NCI-H2029 treated with DMSO at 0.1 percent for 48 hours (cell line): ENCODE measurements at places on chromosomes 4 and X.

DNA sequence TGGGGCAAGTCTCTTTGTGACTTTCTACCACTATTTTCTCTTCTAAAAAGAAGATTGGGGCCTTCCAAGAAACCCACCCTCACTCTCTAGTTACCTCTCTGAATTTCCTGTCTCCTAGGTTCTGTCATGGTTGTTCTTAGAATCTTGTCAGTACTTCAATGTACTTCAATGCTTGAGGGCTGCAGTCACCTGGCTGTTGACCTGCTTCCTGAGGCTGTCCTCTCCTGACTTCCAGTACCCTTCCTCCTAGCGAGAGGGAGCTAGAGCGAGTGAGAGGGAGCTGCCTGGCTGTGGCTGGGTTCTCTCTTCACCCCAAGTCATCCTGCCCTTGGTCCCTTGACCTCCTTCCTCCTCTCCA, 17.7 kb downstream of the CD99L2 start:
- no peak for DNase-seq

GRCh38 chr4:31657859-31658570, 937.8 kb downstream of the PCDH7 start:
- DNase-seq: no peak

GRCh38 chr4:35038079-35038805, 1206.1 kb downstream of the ARAP2 start:
- no peak for DNase-seq

DNA sequence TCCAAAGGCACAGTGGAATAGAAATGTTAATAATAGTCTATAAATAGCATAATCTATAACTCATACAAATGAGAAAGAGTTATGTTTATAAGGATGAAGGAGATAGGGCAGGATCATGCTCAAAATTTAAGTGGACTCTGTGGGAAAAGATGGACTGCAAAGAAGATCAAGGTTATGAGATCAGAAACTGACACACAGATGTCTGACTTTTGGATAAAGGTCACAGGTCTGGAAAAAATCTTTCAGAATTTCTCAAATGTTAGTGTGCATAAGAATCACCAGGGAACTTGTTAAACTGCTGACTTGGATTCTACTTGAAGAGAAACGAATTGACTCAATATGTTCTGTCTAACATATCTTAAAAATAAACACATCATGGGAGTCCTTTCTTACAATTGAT, 104.1 kb downstream of the FSTL5 start:
- DNase-seq: no peak

- no peak for DNase-seq
These were observed 90.4 kb upstream of the PJA1 start for GRCh38 chrX:69255441-69256290.

- no peak for DNase-seq
These were observed 14.3 kb downstream of the FAM9C start for GRCh38 chrX:13029887-13030771.

- no peak for DNase-seq
These were observed 1.3 kb downstream of the NEXMIF start for GRCh38 chrX:74923942-74924448.

DNA sequence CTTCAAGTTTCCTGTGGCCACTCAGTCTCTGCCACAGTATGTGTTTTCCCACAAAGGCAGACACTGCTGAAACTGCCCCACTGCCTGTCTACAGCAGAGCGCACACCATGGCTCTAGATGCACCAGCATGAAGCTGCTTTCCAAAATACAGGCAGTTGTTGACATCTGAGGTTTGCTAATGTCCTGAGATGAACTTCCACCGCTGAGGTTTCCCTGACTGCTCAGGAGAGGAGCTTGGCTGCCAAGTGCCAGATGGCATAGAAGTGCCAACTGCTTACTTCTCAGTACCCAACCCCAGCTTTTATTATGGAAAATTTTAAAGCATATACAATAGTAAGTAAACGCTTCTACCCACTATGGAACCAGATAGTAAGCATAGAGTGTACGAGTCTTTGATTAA, 61.0 kb upstream of the EXOC1L start:
- DNase-seq: peak; percentile 27

DNA sequence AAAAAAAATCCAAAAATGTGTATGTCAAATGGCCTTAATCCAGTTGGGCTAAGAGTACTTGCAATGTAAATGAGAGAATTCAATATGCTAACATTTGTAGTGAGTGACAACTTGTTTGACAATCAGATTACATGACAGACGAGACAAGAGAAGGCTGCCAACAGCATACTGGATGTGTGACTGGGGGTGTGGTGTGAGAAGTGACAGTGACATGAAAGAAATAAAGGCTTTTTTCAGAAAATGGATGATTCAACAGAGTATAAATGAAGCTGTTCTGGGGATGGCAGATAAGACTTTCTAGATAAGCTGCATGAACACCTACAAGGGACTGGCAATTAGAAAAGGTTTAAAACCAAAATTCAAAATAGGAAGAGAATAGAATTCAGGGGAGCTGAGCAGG, 143.4 kb downstream of the CENPC start:
- DNase-seq: no peak

DNA sequence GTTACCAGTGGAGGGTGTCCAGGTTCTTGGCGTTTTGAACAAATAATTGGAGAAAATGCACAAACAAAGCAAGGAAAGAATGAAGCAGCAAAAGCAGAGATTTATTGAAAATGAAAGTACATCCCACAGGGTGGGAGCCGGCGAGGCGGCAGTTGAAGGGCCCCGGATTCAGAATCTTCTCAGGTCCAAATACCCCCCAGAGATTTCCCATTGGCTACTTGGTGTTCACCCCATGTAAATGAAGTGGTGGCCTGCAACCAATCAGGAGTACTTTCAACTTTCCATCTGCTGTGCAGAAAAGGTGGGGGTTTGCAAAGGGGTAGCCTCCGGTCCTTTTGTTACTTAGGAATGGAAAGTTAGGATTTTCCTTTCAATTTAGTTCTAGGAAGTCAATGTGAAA, 1447.0 kb downstream of the C4orf33 start:
- DNase-seq: no peak

DNA sequence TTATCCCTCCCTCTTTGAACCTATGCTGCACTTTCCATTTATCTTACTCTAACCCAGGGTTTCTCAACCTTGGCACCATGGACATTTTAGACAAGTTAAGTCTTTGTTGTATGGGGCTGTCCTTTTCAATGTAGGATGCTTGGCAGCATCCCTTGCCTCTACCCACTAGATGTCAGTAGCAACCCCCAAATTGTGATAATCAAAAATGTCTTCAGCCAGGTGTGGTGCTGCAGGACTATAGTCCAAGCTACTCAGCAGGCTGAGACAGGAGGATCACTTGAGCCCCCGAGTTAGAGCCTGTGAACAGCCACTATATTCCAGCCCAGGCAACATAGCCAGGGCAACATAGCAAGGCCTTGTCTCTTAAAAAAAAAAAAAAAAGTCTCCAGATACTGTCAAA, 7.0 kb downstream of the LRCH2 start:
- DNase-seq: no peak

DNA sequence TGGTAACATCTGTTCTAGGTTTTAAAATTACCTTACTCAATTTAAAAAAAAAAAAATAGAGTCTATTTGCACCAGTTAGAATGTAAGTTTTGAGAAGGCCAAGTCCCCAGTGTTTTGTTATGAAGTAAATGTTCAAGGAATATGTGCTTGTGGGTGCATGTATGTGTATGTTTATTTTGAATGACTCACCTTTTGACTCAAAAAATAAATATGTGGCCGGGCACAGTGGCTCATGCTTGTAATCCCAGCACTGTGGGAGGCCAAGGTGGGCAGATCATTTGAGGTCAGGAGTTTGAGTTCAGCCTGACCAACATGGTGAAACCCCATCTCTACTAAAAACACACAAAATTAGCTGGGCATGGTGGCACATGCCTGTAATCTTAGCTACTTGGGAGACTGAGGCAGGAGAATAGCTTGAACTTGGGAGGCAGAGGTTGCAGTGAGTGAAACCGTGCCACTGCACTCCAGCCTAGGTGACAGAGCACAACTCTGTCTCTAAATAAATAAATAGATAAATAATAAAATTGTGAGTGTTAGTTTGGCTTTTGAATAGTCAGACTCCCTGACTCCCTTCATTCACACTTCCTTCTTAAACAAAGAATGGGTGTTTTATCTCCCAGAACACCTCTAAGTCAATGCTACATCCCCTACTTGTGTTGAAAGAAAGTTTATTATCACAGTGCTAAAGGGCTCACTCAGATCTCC, 511.3 kb upstream of the PCDH7 start:
- DNase-seq: no peak

GRCh38 chr4:139458543-139458942, 4.6 kb downstream of the RAB33B start:
- no peak for DNase-seq

- no peak for DNase-seq
These were observed 6.8 kb upstream of the TCEANC start for GRCh38 chrX:13646154-13646549.

- DNase-seq: no peak
These were observed 24.0 kb downstream of the STEEP1 start for GRCh38 chrX:119541188-119541587.

DNA sequence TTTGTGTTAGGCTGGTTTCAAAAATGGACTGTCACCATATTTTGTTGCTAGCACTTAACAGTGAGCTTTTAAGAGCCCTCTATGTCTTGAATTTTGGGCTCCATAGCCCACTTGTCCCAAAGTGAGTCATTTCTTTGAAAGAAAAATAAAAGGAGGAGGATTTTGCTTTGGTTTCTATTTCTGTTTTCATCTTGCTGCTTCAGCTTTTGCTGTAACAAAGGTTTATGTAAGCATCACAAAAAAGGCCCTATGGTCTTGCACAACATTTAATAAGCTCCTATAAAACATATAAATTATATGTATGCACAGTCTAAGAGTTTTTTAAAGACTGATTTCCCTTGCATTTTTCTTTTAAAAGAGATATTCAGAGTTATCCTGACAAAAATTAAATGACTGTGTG, 105.2 kb downstream of the PHOX2B start:
- DNase-seq: no peak

DNA sequence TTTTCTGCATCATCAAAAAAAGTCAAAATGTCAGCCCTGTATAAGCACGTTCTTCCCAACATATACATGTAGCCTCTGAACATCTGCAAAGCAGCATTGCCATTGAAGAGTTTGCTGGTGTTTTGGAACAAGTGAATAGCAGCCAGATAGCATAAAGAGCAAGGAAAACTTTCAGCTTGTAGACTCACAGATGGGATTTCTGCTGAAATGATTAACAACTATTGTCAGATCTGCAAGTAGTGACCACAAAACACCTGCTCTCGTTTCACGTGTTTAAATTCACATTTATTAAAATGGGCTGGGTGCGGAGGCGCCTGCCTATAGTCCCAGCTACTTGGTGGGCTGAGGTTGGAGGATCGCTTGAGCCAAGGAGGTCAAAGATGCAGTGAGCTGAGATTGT, 123.7 kb downstream of the SPRY1 start:
- DNase-seq: no peak

DNA sequence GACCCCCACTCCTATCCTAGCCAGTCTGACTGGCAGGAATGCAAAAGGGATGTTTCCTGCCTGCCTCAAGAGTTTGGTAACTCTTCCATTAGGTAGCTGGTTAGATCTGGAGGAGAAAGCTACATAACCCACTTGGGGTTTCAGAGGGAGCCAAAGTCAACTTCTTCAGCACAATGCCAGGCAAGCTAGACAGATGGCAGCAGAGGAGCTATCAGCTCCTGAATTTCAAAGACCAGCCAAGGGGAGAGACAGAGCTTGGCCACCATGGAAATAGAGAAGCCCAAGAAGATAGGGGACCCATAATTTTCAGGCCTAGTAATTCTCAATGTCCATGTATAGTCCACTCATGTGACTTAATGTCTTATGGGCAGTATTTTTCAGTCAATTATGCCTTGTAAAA, 56.4 kb downstream of the PGRMC1 start:
- DNase-seq: no peak

- peak; percentile 22 for DNase-seq
These were observed 75.9 kb downstream of the SHISA3 start for GRCh38 chr4:42473071-42473684.

DNA sequence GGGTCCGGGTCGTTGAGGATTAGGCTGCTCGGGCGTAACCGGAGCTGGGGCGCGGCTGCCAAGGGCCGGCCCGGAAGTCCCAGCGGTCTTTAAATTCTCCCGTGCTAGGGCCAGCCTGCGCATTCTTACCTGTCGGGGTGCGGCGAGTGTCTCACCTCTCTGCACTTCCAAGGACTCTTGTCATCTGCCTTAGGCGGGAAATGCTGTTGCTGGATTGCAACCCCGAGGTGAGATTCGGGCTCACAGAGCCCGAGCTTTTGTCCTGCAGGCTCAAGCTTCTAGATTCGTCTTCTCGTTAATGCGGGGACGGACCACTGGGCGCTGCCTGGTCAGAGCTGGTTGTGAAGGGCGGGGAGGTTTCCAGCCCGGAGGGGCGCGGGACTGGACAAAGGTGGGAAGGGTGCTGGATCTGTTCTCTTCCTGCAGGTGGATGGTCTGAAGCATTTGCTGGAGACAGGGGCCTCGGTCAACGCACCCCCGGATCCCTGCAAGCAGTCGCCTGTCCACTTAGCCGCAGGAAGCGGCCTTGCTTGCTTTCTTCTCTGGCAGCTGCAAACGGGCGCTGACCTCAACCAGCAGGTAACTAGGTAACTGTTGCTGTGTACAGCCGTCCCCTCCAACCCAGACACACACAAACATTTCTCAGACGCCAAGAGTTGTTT, at the start of gene ANKRD37:
Gene ANKRD37, plus strand, starts transcription at position 118 of the 662 bp plus-strand sequence. Its CDS starts 83 bp downstream, at position 201.
- DNase-seq: peak; percentile 51

GRCh38 chr4:149056615-149057014, 614.4 kb upstream of the NR3C2 start:
- no peak for DNase-seq

DNA sequence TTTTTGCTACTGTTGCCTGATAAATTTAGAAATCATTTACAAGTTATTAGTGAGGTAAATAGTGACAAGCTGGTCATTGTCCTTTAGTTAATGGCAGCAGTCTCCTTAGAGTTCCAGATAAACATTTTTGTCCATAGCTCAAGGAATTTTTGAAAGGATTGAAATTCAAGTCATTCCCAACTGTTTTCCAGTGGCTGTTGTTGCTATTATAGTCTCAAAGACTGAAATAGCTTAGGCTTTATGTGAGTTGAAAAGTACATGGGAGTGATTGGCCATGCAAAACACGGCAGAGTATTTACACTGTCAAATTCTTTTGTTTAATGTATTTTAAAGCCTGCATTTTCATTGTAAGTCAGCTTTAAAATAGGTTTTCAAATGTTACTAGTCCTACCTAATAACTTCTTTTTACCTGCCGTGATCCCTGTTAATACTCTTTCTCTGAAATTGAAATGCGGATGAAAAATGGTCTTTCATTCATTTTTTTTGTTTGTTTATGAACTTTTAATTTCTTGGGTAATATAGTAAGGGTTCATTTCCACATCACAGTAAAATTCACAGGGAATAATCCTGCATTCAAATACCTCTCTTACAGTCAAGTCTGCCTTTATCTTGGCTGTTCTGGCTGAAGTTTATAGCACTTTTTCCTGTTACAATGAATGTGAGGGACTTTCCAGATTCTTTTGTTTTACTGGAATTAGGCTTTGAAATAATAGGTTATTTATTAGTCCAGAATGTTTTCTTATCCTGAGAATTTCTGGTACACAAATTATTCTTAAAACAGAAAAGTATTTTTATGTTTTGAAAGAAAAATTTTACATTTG, 85.1 kb downstream of the PDLIM5 start:
- DNase-seq: no peak
